ENCODE measurements at places on chromosomes 2 and 18.

DNA sequence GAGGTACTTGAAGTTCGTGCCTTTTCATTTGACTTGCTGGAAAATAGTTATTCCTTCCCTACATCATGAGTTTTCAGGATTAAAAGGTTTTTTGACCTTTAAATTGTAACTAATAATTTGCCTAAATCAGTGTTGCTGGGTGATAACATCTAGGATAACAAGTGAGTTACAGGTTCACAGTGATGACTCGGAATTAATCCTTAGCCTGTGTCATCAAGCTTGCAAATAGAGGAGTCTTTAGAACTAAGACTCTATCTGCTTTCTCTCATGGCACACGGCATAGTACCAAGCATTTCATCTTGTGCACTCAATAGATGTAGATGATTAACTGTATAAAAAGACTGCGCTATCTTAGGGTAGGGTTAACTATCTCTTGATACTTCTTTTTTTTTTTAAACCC, 79.5 kb downstream of the CAMKMT start:
- no peak for DNase-seq

DNA sequence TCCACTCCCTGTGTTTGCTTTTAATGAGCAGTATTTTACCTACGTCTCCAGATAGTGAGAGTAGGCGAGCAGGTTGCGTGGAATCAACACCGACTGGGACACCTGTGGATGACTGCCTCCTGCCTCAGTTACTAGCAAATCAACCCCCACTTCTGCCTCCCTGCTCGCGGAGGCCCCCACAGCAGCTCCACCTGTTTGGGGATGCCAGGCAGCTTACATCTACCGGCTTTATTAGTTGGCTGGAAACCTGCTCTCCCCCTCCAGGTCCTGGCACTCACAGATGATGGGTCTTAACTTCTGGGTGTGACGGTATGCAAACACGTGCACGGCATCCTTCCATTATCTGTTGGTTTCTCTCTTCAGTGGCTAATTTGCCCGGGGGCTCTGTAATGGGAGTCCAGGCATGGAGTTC, 164.4 kb upstream of the SESTD1 start:
- no peak for DNase-seq

DNA sequence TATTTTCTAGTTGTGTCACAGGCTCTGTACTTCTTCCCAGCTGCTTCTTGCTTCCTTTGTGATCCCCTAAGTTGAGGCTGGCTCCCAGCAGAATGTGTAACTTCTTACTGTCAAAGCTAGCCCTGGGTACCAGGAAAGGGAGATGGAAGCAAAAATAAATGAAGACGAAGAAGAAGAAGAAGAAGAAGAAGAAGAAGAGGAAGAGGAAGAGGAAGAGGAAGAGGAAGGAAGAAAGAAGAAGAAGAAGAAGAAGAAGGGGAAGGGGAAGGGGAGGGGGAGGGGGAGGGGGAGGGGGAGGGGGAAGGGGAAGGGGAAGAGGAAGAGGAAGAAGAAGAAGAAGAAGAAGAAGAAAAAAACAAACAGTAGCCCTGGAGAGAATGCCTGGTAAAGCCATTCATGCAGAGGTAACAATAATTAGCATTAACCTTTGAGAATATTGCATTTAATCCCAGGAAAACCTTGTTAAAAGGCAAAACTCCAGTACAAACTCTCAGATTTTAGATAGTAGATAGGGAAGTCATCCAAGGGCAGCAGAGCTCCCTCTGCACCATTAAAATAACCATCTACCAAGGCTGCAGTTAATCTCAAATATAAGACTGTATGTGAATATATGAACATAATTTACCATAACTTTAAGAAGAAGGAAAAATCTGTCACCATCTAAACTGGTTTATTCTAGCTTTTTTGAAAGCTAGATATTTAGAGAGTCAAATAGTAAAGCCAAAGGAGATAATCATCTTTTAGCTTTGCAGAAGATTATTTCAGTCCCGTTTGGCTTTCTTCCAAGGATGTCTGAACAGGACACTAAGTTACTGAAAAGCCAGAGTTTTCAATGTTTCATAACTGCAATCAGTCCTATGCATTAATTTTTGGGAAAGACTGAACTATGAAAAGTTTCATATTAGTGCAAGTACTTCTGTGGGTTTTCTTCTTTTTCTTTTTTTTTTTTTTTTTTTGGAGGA, 44.3 kb upstream of the FBXO11 start:
- DNase-seq = no peak

- DNase-seq = peak; percentile 51
Observed at GRCh38 chr2:156338578-156338977, 6.1 kb upstream of the NR4A2 start.

- no peak for DNase-seq
Observed at GRCh38 chr2:5937851-5938565, 245.8 kb downstream of the SOX11 start.

- DNase-seq = no peak
Observed at GRCh38 chr2:25558262-25558661, 115.1 kb downstream of the DTNB start.

DNA sequence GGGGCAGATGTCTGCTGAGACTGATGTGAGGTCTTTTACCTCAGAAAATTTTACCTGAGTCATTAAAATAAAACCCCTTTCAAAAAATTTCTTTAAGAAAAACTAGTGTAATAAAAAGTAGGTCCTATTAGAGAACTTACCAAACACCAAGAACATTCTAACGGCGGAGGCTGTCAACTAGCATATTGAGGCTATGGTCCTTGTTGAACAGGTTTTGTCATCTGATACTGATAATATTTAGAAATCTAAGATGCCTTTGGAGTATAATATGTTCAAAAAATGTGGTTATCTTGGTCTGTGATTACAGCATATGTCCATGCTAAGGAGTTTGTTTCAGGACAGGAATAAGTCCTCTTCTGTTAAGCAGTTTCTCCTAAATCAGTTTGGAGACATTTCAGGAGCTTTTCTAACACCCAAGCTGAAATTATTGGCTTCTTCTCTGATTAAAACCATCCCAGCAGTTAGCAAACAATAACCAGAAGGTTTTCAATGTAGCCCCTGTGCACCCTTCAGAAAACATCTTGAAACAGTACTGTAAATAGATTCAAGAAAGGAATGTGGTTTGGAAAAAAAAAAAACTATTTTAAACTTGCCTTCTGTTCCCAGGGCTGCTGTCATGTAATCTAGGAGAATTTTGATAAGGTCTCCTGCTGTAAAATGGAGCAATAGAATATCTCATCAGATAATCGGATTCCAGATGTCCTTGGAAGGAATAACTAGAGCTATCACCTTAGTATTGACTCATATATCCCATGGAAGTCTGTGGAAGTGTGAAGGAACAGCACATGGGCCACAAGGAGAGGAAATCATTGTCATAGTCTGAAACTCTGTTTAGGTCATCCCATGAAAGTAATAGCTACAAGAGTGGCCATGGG, 58.7 kb upstream of the B3GNT2 start:
- DNase-seq = no peak

DNA sequence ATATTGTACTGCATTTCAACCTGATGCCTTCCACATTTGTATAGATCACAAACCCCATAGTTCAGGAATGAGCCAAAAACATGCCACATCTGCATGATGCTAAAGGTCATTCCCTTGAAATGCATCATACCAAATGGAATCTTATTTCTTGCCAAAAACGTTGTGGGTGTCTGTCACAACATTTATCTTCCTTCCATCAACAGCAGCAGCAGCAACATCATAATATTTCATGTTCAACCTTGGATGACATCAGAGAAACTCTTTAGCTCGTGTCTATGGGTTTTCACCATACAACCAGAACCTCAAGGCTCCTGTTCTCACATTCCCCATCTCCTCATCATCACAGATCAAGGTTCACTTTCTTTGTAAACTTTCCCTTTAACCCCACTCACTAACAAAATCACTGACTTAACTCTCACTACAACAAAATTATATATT, 221.3 kb upstream of the CTAGE1 start:
- peak; percentile 17 for DNase-seq

- DNase-seq = no peak
Observed at GRCh38 chr18:79519751-79520477, 124.2 kb downstream of the NFATC1 start.

- DNase-seq = no peak
Observed at GRCh38 chr2:5851410-5851809, 159.2 kb downstream of the SOX11 start.

GRCh38 chr18:4510711-4511110, 55.6 kb upstream of the DLGAP1 start:
- DNase-seq = peak; percentile 1

GRCh38 chr2:217958206-217958883, 44.5 kb downstream of the TNS1 start:
- no peak for DNase-seq

DNA sequence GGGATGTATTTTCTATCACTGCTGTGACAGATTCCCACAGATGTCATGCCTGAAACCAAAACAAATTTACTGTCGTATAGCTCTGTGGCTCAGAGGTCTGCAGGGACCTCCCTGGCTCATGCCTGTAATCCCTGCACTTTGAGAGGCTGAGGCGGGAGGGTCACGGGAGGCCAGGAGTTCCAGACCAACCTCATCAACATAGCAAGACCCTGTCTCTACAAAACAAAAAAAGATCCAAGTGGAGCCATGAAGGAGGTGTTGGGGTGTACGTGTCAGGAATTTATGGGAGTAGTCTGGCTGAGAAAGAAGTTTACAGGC, 51.0 kb upstream of the FAHD2A start:
- DNase-seq = no peak

- DNase-seq = no peak
Observed at GRCh38 chr18:34947711-34948125, 93.5 kb upstream of the MAPRE2 start.

DNA sequence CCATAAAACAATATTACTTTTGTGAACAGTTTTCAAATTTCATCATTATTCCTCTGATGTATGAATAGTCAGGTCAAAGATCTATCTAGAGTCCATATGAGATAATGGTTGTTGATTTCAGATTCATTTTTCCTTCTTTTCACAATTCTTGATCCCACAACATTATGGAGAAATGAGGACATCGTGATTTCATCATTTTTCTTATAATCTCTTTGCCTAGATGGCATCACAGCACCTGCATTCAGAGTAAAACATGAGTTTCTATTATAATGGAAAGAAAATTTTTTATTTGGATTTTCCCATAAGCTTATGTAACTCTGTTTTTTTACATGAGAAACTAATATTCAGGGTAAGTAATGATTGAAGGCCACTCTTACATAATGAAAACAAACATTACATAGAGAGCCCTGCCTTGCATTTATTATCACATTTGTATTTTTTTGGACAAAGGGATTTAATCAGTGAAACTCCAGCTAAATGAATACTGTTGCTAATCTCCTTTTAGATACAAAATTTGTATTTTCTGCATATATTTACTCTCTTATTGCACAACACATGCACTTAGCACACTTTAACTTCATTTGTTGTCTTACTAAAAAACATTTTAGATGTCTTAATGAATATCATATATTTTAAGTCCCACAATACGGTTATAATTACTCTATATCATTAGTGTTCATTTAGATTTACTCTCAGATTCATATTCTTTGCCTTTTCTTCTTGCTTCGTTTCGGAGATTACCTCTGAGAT, 188.4 kb upstream of the KYNU start:
- DNase-seq = no peak

GRCh38 chr2:54760310-54760709, 36.8 kb downstream of the EML6 start:
- no peak for DNase-seq

DNA sequence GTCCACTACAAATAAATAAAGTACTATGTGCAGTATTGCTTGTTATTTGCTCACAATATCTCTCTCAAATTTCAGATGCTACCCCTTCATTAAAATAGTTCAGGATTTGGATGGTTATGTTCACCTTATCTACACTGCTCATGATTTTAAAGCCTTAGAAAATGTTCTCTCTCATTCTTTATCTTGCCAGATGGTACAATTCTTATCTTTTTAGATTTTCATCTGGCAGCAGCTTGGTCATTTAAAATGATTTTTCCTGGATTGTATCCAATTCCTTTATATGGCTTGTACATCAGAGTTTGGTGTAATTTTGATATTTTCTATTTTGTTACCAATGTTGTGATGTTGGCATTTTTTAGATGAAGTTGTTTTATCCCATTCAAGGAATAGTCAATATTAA, 10.1 kb upstream of the ADAM23 start:
- DNase-seq = no peak

DNA sequence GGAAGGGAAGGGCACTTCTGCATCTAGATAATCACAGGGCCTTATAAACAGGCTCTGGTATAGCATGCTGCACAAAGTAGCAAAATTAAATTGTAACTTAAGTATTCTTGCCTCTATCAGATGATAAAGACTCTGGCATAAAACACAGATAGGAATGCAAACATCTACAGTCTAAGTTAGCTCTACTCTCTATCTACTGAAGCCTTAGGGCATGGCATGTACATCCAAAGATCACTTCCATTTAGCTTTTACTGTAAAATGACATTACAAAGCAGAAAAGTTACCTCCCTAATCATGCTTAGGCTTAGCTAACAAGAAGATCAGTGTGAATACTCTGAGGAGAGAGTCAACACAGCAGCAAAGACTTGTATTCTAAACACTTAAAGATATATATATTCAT, 90.7 kb downstream of the NOL10 start:
- DNase-seq = no peak

GRCh38 chr2:235217846-235218245, 266.0 kb downstream of the SH3BP4 start:
- no peak for DNase-seq

Data from A549 (cell line).